ENCODE measurements at places on chromosomes 3 and 15.

GRCh38 chr3:100697172-100697571, 12.1 kb upstream of the TFG start:
- DNase-seq: no peak

DNA sequence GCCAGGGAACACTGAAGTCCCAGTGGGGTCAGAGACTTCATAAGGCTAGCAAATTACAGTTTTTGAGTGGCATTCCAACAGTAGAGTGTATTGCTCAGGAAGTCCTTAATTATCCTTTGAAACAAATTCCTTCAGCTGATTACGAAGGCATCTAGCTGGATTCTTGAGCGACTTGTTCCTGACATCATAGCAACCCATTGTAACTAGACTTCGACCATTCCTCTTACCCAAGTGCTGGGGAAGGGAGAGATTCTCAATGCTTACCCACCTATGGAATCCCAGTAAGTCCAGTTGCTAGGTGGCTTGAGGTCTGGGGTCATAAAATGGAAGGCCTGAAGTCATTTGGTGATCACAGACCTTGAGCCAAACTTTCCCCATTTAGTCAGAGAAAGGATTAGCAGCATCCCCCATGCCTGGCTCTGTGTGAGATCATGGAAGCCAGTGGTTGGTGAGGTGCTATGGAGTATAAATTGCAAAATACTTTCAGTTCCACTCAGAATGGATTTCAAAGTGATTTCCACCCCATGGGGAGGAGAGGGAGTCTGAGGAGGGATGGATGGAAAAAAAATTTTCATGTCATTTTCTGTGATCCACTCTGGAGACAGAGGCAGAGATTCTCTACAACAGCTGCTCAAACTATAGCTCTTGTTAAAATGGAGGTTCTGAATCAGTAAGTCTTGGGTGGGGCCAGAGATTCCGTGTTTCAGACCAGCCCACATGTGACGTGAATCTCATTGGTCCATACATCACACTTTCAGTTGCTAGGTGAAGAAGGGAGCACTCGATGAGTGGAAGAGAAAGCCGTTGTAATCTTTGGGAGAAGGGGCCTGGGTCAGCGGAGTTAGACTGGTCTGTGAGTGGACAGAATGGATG, 45.7 kb downstream of the CD86 start:
- DNase-seq: no peak

DNA sequence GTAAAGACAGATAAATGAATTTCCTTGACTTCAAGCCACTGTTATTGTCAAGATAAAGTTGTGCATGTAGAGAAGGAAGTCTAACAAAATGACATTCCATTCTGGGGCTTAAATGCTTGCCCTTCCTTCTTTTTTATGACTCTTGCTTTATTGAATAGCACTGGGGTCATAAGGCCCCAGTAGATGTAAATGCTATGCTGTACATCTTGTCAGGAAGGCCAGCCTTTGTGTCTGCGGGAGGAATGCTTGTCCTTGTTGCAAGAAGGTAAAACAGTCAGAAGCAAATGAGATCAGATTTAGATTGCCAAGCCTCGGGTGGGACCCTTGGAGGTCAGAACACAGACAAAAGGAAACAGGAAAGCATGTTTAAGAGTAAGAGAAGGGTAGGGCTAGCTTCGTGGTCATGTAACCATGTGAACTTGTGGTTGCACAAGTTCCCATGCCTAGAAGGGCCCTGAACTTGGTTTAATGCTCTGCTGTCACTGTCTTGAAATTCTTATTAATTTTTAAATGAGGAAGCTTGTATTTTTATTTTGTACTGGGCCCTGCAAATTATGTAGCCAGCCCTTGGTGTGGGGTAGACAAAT, 81.5 kb downstream of the PPM1L start:
- no peak for DNase-seq

- DNase-seq: no peak
Observed at GRCh38 chr3:21573291-21573690, 177.7 kb downstream of the ZNF385D start.

GRCh38 chr3:197878427-197878826, 71.6 kb upstream of the RPL35A start:
- DNase-seq: no peak

GRCh38 chr3:104392327-104392726, 974.4 kb upstream of the ALCAM start:
- DNase-seq: no peak

DNA sequence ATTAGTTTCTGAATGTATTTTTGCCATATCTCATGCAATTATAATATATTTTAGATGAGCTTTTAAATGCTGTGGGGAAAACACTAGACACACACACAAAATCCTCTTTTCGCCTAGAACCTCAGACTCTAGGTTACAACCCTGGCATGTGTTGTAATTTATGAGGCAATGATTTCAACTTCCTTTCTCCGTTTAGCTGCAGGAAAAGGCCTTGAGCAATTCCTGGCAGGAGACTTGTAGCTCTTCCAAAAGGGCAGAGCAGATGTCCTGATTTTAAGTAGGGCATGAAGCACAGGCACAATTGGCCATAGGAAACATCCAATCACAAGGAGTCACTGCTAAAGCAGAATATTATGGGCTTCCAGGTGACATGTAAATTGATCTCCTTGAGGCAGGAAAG, 82.0 kb downstream of the GPR156 start:
- peak; percentile 17 for DNase-seq

DNA sequence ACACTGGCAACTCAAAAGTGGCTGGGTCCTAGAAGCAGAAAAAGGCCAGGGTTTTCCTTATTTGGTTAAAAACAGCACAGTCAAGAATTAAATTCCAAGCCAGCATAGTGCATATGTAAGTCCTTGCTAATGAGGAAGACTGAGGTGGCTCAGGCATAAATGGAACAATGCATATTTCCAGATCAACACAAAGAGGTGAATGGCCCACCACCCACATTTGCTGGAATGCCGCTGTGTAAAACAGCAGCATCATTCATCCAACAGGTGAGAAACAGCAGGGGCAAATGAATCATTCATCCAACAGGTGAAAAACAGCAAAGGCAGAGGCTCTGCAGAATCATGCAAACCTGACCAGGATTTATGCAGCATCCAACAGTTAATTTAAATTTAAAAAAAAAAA, 32.9 kb downstream of the GPR176 start:
- DNase-seq: no peak

- DNase-seq: no peak
Observed at GRCh38 chr15:86101818-86102217, 22.1 kb downstream of the AGBL1 start.

GRCh38 chr15:49988766-49989165, 130.3 kb downstream of the ATP8B4 start:
- DNase-seq: no peak

GRCh38 chr3:101814835-101815234, 34.5 kb upstream of the NFKBIZ start:
- no peak for DNase-seq

Data from right renal pelvis (tissue), 4 donors.